ENCODE measurements at places on chromosomes 5 and 9. TPM values are rescaled to one million over a fixed set of nuclear protein-coding genes. Genes with fewer than 3 reads are reported as not detected.

TMEM203 gene
- 28.7 TPM for total RNA-seq

MAMDC2 gene
- total RNA-seq = 72.0 TPM

IL4 gene
- total RNA-seq = not detected

PCDHB15 gene
- total RNA-seq = 2.5 TPM

PSAT1 gene
- total RNA-seq = 8.2 TPM

BNC2 gene
- 18.1 TPM for total RNA-seq

ADAMTS2 gene
- 16.4 TPM for total RNA-seq

MEF2C gene
- 51.4 TPM for total RNA-seq

SHB gene
- 33.4 TPM for total RNA-seq

WWC1 gene
- total RNA-seq = 94.2 TPM

DBH gene
- not detected for total RNA-seq

PFN3 gene
- total RNA-seq = not detected

BTNL8 gene
- 4.5 TPM for total RNA-seq

ZNF454 gene
- 3.1 TPM for total RNA-seq

SLC36A2 gene
- not detected for total RNA-seq

ADRA1B gene
- total RNA-seq = 7.1 TPM

TCF7 gene
- 7.0 TPM for total RNA-seq

ABITRAM gene
- total RNA-seq = 13.3 TPM

Data from upper lobe of right lung (tissue), 1 donor.